ENCODE measurements at places on chromosomes 12 and 14.

DNA sequence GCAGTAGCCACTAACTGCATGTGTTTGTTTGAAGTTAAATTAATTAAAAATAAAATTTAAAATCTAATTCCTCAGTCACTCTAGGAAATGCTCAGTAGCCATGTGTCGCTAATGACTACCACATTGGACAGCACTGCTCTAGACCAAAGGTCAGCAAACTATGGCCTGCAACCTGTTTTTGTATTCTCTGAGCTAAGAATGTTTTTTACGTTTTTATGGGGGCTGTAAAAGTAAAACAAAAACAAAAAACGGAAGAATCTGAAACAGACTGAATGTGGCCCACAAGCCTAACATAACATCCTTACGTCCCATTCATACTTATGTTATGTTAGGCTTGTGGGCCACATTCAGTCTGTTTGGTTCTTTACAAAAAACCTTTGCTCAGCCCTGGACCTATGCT, 57.8 kb downstream of the LIN52 start:
- DNase-seq: no peak

GRCh38 chr14:92448786-92449185, 64.8 kb upstream of the RIN3 start:
- no peak for DNase-seq

GRCh38 chr12:87406926-87407325, 622.3 kb downstream of the C12orf50 start:
- no peak for DNase-seq

- peak; percentile 35 for DNase-seq
Measured at GRCh38 chr12:26721800-26722199, 111.2 kb downstream of the ITPR2 start.

DNA sequence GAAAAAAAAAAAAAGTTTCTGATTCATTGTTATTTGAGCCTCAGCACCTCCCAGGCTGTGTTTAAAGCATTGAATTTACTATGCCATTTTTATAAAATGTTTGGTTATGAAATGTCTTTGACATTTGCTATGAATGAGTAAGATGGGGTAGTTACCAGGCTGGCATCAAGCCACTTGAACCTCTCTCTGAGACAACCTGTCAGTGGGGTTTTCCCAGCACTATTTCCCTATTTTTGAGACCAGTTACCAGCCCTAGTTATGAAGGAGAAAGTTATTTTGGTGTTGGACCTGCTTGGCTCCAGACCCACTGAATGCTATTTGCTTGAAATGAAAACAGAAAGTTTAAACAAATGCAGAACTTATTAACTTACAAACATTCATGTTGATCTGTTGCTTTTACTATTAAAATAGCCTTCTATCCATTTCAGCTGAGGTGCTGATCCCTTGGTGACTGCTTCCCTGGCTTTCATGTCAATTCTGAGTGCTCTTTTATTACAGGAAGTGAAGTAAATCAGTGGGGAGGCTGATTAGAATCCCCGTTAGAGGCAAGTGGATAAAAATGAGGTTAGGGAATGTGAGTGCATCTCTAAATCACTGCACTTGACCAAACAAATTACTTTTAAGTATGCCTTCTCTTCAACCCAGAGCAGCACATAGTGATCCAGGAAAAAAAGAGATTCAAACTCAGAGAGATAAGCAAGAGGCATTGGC, 37.8 kb downstream of the LLPH start:
- peak; percentile 45 for DNase-seq

DNA sequence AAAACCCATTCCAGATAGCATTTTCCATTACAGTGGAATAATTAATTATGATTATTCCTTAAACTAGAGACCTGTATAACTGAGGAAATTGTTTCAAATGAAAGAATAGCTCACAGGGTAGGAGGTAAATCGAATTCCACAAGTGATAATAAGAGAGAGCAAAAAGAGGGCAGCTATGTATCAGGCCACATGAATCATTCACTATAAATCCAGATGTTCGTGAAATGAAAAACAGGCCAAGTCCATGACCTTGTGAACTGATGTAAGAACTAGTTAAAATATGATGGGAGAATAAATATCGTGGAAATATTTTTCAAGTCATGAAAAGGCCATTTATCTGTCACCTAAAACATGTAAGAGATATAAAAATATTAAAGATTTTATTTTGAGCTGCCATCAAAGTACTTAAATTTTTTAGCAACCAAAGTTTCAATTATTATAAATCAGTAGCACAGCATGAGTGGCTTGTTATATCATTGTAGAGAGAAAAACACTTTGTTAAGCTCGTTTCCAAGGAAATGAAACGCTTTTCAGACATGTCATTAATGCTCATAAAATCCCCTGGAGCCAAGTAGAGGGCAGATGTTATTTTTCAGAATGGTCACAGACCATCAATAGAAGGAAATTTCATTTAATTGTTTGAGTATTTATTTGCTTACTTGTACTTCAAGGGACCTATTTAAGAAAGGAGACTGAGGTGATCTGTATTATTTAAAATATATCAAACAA, 120.6 kb upstream of the CDKN3 start:
- no peak for DNase-seq

GRCh38 chr12:13362260-13362841, 165.8 kb downstream of the EMP1 start:
- DNase-seq: peak; percentile 52

DNA sequence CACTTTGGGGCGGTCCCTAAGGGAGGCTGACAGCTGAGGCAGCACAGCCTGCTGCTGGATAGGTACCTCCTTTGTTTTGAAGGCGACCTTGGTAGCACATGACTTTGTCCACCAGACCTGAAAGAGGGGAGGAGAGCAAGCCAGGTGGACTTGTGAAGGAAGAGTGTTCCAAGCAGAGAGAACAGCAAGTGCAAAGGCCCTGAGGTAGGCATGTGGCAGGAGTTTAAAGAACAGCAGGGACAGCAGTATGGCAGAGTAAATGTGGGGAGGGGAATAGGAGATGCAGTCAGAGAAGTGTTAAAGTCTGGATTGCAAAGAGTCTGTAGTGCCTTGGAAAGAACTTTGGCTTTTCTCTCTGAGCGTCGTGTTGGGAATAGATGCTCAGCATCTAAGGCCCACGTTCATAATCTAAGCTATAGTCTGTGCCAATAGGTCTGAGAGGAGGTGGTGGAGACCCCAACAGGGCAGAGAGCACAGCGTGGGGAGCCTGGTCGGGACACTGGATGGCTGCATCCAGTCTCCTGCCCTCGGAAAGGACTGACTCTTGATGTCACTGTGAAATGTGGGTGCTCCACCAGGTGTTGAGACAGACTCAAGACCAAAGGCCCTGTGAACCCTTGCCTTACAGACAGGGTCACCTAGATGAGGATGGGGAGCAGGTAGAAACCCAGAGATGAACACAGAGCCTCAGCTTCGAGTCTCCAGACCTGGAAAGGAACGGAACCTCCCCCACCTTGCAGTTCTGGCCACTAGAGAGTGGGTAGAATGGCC, 242.1 kb upstream of the PWP1 start:
- no peak for DNase-seq

GRCh38 chr12:123471374-123472068, 13.6 kb downstream of the SNRNP35 start:
- peak; percentile 55 for DNase-seq

DNA sequence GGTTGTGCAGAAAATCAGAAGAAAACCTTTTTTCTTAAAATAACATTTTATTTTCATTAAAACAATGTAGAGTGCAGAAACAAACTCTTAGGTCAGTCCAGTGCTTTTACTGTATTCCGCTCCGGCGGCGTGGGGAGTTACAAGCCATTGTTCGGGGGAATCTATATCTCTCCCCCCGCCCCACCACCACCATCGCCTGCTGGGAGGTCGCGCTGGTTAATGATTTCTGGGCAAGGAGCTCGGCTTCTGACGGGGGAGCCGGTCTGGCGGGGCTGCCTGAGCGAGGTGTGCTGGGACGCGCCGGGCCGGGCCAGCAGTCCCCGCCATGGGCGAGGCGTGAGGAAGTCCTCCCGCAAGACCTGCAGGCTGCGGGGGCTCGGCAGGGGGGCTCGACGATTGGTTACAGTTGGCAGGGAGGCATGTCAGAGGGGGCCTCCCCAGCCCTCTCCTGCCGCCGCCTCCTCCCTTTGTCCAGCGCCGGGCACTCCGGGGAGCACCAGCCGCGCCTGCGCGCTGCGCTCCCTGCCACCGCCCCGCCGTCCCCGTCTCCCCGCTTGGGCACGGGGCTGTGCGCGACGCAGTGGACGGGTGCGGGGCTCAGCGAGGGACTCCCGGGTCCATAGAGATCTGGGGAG, 1.0 kb upstream of the DUSP6 start:
- peak; percentile 64 for DNase-seq

- DNase-seq: no peak
Measured at GRCh38 chr12:91601054-91601453, 418.4 kb upstream of the DCN start.

- DNase-seq: peak; percentile 21
Measured at GRCh38 chr12:122021193-122021821, 377 bp upstream of the BCL7A start.

GRCh38 chr12:1662761-1663439, 28.0 kb upstream of the ADIPOR2 start:
- peak; percentile 48 for DNase-seq

- DNase-seq: no peak
Measured at GRCh38 chr12:120103371-120103770, 13.2 kb downstream of the RAB35 start.

DNA sequence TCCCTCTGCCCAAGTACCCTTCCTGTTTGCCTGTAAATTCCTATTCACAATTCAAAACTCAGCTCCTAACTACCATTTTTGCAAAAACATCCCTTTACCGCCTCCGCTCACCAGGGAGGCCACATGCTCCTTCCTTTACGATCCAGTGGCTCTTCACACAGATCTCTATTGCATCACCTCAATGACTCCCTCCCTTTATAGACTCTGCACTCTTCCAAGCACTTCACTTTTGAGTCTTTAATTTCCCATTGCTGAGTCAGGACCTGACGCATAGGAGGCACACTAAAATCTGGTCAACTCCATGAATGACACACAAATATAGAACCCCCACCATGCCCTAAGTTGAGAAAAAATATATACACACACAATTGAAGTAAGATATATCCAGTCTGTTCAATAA, 45.9 kb downstream of the PPP1R13B start:
- peak; percentile 86 for DNase-seq

GRCh38 chr12:6046511-6047180, 77.8 kb downstream of the VWF start:
- no peak for DNase-seq

DNA sequence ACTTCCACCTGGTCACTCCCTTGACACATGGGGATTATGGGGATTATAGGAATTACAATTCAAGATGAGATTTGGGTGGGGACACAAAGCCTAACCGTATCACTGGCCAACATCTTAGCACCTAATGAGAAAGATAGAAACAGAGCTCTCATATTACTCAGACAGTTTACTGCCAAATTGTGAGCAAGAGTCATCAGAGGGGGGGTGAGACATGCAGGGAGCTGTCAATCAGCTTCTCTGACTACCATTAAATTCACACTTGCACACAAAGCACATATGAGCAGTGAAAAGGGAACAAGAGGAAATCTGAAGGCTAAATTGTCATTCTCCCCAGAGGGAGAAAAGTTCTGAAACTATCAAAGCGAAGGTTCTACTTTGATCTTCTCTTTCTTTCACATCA, 78.1 kb upstream of the GRIN2B start:
- no peak for DNase-seq

DNA sequence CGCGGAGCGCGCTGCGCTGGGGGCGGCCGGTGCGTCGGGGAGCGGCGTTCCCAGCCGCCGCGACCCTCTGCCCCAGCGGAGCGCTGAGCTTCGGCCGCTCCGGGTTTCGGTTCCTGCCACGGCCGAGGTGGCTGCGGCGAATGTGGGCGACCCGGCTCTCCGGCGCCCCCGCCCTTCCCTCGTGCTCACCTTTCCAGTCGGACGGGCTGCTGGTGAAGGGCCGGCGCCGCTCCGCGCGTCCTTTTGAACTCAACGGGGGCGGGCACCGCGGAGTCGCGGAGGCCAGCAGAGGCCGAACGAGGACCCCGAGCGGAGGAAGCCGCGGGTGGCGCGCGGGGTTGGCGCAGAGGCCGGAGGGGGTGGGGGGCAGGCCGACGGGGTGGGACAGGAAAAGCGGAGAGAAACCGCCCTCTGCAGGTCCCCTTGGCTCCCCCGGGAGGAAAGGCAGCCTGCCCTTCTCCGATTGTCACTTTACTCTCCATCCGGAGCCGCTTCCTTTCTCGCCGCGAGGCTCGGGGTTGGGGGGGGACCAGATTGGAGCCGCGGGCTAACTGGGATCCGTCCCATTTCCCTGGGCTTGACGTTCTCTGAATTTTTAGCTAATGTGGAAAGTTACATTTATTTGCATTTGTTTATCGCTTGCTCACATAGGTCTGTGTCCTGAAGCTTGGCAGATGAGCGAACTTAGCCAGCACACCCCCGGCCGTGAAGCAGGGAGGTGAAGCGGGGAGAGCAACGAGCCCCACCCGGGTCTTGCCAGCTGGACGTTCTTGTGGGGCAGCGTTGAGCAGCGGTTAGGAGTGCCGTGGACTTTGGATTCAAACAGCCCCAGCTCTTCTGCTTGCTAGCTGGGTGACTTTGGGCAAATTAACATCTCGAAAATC, at the start of gene SMAGP:
TSS of gene SMAGP (minus strand) at position 349 of the 884 bp plus-strand sequence. CDS start 1,137 bp downstream, outside the sequence.
- DNase-seq: peak; percentile 57

DNA sequence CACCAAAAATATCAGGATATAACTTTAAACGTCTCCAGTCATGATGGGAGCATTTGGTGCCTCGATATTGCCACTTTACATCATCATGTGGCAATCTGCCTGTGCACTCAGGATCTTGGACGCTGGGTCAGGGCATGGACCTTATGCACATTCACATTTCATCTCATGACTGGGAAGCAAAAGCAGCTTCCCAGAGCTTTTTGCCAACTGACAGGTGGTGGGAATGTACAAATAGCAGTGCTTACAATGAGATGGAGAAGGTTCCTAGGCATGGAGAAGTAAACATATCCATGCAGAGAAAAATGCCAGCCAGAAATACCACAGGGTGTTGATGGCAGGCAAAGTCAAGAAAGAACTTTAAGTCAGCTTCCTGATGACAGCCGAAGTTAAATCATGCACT, 30.3 kb downstream of the EFCAB11 start:
- no peak for DNase-seq

DNA sequence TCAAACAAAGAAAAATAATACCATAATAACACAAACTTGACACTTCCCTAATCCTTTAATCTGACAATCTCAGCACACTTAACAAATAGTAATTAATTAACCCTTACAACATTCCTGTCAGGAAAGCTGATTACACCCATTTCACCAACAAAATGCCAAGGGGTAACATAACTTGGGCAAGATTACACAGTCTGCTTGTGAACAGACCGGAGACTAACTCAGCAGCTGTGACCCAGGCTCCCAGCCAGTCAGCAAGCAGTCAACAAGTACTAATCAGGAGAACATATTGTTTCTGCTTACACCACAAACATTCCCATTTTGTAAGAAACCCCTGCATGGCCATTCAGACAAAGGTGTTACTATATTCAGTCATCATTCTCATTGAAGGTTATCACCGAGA, 592.5 kb upstream of the FLRT2 start:
- DNase-seq: no peak

DNA sequence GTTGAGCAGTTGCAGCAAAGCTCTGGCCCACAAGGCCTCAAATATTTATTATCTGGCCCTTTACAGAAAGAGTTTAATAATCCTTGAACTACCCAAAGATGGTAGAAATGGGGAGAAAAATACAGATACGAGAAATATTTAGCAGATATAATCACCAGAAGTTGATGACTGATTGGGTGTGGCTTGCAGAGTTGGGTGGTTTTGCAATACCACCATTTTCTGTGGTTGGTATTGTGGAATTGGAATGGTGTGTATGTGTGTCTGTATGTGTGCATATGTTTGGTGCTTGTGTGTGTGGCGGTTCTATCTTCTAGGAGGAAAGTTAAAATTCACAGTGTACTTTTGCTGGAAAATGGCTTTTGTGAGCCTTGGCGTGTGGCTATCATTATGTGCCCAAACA, 85.4 kb upstream of the MANSC4 start:
- peak; percentile 82 for DNase-seq
